ENCODE measurements at places on chromosomes 2 and 18.

GRCh38 chr18:23519734-23520133 is 16.4 kb downstream of the RMC1 start:
- DNase-seq = no peak

DNA sequence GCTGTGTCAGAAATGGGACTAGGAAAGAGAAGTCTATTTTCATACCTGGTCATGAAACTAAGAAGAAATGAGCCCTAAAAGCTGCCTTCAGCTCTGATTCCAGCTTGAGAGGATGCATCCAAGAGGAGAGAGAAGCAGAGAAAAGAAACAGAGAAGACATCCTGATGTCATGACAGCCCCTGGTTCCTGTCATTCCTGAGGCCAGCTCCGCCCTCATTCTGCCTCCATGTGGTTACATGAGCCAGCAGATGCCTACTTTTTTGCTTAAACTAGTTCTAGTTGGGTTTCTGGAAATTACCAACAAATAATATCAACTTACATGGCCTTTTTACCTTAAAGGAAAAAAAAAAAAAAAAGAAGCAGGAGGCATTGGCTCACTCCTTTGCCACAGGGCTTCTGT is 14.1 kb upstream of the ACKR3 start:
- no peak for DNase-seq

DNA sequence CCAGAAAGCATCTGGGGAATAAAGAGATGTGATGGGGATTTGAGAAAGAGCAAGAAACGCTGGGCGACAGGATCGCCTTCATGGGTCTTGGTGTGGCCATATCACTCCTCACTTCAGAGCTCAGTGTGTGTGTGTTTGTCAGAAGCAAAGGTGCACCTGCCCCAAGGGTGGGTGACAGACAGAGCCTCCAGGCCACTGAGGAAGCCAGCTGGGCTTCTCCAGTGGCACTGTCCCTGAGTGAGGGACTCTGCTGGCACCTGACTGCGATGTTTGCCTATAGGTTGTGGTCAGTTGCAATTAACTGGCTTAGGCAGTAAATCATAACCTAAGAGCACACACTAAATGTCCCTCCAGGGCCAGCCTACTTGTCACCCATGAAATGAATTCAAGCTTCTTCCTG is 23.5 kb upstream of the GNAL start:
- DNase-seq = no peak

DNA sequence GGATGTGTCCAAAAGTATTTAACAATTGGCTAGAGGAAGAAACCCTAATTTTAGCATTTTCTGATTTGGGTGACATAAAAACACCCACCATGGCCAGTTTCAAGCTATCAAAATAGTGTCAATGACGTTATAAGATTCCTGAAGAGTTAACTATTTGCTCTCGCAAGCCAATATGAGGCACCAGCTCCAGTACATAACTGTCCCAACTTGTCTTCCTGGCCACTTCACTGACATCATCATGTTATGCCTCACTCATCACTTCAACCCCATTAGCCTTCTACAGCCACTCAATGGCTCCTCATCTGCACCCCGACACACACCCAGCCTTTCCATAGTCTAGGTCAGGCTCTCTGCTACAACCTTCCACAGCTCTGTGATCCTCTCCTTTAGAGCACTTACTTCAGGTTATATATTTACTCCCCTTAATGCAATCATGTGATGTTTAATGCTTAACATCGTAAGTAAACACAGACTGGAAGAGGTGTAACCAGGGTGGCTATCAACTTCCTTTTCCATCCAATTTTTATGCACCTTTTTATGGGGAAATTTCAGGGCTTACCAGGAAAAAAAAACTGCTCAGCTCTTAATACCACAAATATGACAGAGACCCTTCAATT is 158.7 kb downstream of the VWC2L start:
- DNase-seq = no peak

DNA sequence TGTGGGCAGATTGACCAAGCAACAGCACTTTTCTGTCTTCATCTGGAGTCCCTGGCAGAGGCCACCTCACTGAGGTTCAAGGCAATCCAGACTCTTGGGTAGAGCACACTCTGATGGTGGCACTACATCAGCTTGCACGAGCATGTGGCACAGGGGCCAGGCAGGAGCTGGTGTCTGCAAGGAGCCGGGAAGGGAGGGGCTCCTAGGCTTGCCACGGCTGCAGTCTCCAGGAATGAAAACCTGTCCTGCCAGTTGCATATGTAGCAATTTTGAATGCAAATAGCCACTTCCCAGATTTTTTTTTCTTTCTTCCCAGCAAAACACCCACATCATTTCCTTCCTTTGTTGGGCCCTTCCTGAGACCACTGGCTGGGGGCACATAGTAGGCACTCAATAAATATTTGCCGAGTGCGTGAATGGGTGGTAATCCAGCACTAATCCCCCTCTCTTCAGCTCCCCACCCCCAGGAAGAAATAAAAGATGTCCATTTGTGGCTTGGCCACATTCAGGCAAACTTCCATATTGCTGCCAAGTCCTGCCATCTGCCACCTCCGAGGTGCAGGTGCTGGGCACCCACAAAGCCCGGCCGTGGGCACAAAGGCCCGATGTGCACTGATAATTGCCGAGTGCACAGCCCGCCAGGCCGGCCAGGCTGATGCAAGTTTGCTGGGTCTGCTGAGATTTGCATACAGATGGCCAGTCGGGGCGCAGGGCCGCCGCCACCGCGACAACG is 72.4 kb downstream of the MYCN start:
- no peak for DNase-seq

- no peak for DNase-seq
Measured at GRCh38 chr2:23460228-23460627, 75.2 kb downstream of the KLHL29 start.

- DNase-seq = no peak
Measured at GRCh38 chr2:203501873-203502272, 33.2 kb downstream of the RAPH1 start.

DNA sequence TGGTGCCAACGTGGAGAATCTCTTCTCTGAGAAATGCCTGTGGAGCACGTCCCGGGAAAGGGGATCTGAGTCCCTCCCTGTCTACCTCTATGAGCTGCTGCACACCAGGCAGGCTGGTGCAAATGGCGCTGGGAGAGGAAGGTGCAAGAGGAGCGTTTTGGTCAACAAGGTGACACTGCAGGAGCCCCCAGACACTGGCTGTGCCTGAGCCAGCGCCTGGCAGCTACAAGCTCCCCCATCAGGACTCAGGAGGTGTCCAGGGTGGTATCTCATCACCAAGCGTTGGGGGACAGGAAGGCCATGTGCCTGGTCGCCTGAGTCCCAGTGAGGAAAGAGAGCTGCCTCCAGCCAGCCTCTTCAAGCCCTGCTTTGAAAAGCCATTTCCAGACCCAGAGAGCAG is 173.4 kb downstream of the TNS1 start:
- DNase-seq = no peak

GRCh38 chr18:66222174-66222573 is 381.7 kb downstream of the CDH19 start:
- no peak for DNase-seq

- DNase-seq = no peak
Measured at GRCh38 chr18:50716902-50717301, 102.9 kb downstream of the MRO start.

- DNase-seq = no peak
Measured at GRCh38 chr2:104703669-104704068, 150.2 kb upstream of the POU3F3 start.

DNA sequence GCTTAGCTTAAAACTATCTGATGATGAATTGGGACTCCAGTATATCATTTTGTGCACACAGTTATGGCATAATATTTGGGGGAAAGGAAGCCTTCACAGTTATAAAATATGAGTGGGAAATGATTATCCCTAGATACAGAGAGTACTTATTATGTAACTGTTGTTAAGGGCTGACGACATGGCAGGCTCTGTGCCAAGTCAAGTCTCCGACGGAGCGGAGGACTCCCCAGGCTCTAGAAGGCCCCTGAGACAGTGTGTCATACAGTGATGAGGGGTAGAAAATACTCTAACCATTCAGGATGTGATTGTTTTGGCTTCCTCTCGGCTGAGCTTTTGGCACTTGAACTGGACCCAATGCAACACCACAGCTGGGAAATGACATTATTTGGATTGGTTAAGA is 211.8 kb downstream of the SLC8A1 start:
- DNase-seq = peak; percentile 75

- no peak for DNase-seq
Measured at GRCh38 chr2:164009756-164010337, 274.0 kb upstream of the FIGN start.

DNA sequence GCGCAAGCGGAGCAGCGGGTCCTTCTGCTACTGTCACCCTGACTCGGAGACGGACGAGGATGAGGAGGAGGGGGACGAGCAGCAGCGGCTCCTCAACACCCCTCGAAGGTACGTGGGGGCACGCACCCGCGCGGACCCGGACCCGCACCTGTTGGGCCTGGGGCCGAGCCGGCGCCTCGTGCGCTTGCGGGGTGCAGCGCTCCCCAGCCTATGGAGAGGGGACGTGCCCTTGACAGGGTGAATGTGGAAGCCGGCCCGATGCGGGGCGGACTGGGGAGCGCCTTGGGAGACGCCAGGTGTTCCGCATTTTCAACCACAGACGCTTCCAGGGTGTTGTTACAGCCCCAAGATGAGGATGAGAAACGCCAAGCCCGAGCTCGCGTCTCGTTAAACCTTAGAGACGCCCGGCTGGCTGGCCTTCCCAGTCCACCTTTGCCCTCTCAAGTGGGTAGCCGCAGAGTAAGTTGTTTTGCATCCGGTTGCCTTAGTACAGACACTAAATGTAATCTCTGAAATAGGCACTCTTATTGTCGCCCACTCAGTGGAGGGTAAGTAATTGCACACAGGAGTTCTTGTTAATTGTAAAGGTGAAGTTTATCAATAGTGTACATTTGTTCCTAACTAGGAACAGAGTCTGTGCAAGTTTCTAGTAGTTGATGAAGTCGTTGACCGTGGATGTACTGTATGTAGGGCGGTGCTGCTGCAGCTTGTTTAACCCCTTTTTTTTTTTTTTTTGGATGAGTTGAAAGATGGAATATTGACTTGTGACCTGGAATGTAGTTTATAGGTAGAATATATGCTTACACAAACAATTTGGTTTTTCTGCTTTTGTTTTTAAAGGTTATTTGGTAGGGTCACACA is 815 bp downstream of the GMCL1 start:
- DNase-seq = peak; percentile 12

DNA sequence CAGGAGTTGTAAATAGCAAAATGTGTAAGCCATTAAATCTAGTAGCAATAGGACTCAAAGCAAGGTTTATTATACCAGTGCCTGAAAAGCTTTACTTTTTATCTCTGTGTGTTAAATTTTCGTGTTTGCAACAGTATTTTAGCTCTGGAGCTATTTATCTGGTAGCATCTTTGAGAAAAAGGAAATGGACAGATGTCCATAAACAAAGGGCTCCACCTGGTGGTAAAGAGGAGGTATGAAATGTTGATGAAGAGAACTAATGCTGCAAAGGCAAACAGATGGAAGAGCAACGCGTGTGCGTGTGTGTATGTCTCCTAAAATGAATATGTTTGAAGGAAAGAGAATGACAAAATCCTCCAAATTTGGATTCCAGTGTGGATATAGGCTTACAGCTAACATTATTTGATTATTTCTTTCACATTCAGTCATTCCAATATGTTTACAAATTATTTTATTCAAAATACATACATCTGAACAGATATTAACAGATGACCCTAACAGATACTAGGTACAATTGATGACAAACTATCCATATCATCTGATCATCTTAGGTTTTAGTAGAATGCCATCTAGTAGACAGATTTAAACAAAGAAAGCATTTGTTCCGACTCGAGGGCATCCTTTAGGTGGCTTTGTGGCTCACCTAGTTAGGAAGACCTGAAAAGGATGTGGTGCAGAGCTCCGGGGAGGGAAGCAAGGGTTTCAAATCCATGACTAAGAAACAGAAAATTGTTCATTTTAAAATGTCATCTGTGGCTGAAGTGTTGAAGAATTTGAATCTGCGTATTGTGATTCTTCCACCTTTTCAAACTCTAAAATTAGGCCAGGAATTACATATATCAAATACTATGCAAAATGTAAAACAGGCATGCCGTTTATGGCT is 383.3 kb downstream of the MTX2 start:
- no peak for DNase-seq

- DNase-seq = no peak
Measured at GRCh38 chr2:26245810-26246209, 1.1 kb downstream of the HADHB start.

- DNase-seq = no peak
Measured at GRCh38 chr2:241062389-241063092, 39.5 kb downstream of the MTERF4 start.

GRCh38 chr18:22293417-22293816 is 124.0 kb downstream of the GATA6 start:
- no peak for DNase-seq

DNA sequence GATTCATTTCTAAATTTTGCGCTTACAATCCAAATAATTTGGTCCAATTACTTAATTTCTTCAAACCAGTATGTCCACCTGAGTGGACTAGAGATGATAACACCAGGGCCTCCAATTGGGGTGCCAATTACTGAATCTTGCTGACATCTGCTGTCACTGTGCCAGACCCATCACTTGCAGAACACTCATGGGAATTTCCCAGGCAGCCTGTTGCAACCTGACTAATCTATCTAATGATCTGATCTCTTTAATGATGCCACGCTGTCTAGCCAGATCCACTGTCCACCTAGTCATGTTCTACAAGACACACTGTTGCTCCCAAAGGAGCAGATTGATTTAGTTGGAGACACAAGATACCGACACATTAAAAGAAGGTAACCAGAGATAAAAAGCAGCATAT is 11.8 kb upstream of the LRP1B start:
- no peak for DNase-seq

GRCh38 chr2:212940816-212941215 is 210.6 kb downstream of the IKZF2 start:
- DNase-seq = no peak

GRCh38 chr2:41955316-41956043 is 92.3 kb upstream of the PKDCC start:
- no peak for DNase-seq

- DNase-seq = no peak
Measured at GRCh38 chr2:80016171-80016570, 288.4 kb downstream of the LRRTM1 start.

GRCh38 chr2:76268902-76269620 is 558.3 kb upstream of the GCFC2 start:
- DNase-seq = no peak

GRCh38 chr2:45885171-45885621 is 233.7 kb downstream of the PRKCE start:
- DNase-seq = no peak

GRCh38 chr18:59005262-59005661 is 134.4 kb upstream of the SEC11C start:
- DNase-seq = peak; percentile 72

- no peak for DNase-seq
Measured at GRCh38 chr2:229162015-229162414, 109.1 kb downstream of the PID1 start.

DNA sequence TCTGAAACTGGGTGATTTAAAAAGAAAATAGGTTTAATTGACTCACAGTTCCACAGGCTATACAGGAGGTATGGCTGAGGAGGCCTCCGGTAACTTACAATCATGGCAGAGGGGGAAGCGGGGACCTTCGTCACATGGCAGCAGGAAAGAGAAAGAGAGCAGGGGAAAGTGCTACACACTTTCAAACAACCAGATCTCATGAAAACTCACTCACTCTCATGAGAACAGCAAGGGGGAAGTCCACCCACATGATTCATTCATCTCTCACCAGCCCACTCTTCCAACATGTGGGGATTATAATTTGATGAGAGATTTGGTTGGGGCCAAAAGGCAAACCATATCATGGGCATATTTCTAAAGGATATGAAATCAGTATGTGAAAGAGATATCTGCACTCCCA is 12.0 kb upstream of the ARHGAP15 start:
- no peak for DNase-seq

GRCh38 chr2:221726894-221727513 is 154.9 kb upstream of the EPHA4 start:
- DNase-seq = no peak

- DNase-seq = no peak
Measured at GRCh38 chr18:64893349-64893748, 744.5 kb upstream of the LINC00305 start.
